Bronchial epithelial cell (primary cell): ENCODE measurements at places on chromosomes 1 and 21.
A peak's percentile ranks its signal among the peaks of the same experiment; 100 is the strongest.

- no peak for DNase-seq
These were observed 101.3 kb upstream of the LYPLAL1 start for GRCh38 chr1:219072329-219072728.

DNA sequence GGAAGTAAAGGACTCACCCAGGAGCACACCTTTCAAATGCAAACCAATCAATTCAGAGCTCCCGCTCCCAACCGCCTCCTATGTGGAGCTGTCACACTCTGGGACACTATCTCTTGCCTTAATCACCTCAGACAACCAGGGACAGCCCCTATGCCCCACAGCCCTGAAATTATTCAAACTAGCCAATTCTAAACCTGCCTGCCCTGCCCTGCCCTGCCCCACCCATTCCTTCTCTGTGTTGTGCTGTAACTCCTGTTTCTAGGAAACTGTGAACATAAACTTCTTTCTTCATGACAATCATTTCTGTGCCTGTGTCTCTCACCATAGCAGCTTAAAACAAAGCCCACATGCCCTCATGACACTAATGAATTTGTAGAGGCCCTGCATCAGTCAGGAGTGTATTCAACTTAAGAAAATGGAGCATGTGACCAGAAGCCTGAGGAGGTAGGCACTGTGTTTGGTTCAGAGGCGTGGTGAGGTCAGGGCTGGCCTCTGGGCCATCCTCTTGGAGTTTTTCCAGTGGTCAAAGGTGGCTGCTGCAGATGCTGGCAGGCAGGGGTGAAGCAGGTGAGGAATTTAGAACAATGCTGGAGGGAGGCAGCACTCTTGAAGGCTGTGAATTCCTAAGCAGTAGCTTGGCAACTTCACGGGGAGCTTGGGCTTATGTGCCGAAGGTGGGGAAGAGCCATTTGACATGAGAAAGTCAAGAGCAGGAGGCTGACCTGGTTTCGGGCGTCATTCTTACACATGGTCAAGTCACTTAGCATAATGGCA, 74.5 kb downstream of the RHOU start:
- no peak for DNase-seq

GRCh38 chr1:3541936-3542335, 69.4 kb downstream of the MEGF6 start:
- DNase-seq = no peak

GRCh38 chr1:101295209-101295608, 58.4 kb downstream of the S1PR1 start:
- DNase-seq = no peak

DNA sequence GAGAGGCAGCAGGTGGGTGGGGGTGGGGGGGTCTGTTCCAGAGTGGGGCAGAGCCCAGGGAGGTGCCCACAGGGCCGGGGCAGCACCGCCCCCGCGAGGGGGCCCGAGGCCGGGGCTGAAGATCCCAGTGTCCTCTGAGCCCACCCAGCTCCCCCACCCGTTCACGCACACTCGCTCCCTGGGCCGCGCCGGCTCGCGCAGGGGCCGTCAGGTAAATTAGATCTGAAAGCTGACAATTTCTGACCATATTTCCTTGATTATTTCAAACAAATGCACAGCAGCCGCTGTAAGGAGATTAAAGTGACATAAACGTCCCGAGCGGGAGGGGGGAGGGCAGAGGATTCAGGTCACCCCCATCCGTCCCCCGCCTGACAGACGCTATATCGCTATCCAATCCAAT, 118.0 kb downstream of the CASZ1 start:
- DNase-seq = no peak

DNA sequence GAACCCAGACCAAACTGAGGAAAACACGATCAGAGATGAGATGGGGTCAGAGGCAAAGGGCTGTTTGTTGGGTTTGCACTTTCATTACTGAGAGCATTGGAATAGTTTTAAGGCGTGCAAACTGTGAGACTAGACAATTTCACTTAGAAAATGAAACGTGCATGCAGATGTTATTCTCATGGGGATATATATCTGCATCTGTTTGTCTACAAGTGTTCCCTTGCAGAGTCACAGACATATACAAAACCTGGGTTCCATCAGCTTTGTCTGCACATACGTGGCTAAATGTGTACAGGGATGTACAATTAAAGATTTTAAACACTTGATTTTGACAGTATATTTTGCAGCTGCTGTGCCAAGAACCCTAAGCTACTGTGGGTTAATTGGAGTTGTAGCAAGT, 355.4 kb downstream of the KIF26B start:
- no peak for DNase-seq

- no peak for DNase-seq
These were observed 115.2 kb downstream of the TGFBR3 start for GRCh38 chr1:91770667-91771268.

- no peak for DNase-seq
These were observed 171.3 kb downstream of the IGSF21 start for GRCh38 chr1:18278946-18279345.

GRCh38 chr1:91603409-91603808, 102.8 kb downstream of the CDC7 start:
- DNase-seq = no peak

- no peak for DNase-seq
These were observed 846 bp downstream of the NSUN4 start for GRCh38 chr1:46341222-46342083.

DNA sequence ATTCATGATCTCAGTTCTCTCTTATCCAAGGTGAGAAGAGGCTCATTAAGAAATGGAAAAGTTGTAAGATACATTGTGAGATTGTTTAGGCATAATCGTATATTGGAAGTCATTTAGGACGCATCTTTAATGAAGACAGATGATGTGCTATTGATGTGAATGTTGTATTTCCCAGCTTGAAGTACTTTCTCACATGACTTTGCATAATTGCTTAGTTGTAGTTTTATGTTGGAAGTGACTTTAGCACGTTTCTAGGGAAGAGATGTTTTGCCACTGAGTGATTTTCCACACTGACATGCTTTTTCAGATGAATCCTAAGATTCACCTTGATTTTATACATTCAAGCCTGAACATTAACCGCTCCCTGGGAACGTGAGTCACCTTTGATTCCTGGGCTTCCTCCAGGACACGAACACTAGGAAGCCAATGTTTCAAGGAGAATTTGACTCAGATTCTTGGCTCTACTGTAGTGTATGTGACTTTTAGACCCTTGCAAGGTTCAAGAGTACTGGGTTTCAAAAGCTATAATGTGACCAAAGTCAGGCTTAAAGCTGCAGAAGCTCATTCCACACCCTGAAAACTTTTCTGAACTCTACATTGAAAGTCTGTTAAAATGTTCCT, 27.9 kb downstream of the ANGEL2 start:
- peak; percentile 65 for DNase-seq

GRCh38 chr1:111756124-111756513, 418 bp downstream of the DDX20 start:
- DNase-seq = no peak

- no peak for DNase-seq
These were observed 7.4 kb upstream of the CTBS start for GRCh38 chr1:84581648-84582047.

- no peak for DNase-seq
These were observed 413 bp downstream of the EFCAB7 start for GRCh38 chr1:63523738-63524137.

GRCh38 chr1:103459346-103459745, 66.2 kb upstream of the RNPC3 start:
- peak; percentile 37 for DNase-seq

GRCh38 chr1:202702088-202702487, 8.2 kb downstream of the SYT2 start:
- DNase-seq = no peak

GRCh38 chr1:167713330-167714081, 8.3 kb upstream of the MPZL1 start:
- DNase-seq = no peak

DNA sequence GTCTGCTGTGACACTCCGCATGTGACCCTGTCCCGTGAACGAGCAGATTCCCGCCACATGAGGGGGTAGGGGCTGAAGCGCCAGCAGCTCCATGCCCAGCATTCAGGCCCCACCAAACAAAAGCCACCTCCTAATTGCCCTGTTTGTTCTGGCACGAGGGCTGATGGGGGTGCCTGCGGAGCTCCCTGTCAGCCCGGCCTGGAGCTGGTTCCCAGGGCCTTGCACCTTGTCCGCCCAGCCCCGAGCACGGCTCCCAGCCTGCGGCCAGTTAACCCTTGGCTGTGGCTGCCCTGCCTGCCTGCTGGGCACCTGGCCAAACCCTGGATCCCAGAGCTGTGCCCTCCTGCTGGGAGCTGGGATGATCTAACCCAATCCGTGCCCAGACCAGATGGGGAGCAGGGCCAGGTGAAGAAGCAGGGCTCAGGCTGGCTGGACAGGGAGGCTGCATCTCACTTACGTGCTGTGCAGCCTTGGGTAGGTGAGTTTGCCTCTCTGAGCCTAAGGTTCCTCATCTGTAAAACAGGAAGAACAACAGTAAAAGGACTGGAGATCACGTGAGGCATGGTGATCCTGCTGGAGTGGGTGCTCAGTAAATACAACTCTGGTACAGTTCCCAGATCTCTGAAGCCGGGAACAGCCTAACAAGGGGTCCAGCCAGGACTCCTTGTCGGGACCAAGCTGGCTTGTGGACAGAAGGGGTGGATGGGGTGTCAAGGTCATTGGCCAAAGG, 110.9 kb upstream of the IFFO2 start:
- DNase-seq = no peak

GRCh38 chr1:29004288-29004687, 89.9 kb downstream of the EPB41 start:
- peak; percentile 5 for DNase-seq

DNA sequence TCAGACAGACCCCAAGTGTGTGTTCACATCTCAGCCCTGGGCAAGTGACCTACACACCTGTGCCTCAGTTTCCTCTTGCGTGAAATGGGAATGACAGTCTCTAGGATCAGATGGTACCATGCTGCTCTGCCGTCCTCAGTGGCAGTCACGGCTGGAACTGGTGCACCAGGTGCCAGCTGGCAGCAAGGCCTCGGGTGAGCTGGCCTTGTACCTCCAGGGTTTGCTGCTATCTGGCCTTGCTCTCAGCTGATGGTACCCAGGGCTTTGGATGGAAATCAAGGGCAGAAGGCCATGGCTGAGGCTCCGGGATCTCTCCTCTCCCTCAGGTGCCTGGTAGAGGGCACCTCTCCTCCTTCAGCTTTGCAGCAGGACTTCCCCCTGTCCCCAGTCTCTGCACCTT, 21.3 kb downstream of the TMEM201 start:
- no peak for DNase-seq

DNA sequence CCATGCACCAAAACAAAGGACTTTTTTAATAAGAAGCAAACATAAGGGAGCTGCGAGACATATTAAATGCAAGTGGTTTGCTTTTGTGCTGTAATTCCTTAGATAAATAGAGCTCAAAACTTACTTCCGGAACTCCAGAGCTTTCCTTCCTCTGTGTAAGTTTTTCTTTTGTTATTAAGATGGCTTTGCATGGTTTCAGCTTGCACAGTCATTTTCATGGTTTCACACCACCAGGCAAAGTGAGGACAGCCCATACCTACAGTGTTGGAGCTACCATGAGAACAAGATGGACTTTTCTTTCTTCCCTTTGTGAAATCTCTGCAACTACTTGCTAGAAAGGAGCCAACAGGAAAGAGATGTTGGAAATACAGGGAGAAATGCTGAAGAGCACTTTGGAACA, 368.0 kb downstream of the SETD4 start:
- no peak for DNase-seq

GRCh38 chr1:59215766-59216291, 81.1 kb upstream of the FGGY start:
- peak; percentile 64 for DNase-seq

GRCh38 chr1:8472668-8473067, 154.8 kb downstream of the SLC45A1 start:
- DNase-seq = no peak

DNA sequence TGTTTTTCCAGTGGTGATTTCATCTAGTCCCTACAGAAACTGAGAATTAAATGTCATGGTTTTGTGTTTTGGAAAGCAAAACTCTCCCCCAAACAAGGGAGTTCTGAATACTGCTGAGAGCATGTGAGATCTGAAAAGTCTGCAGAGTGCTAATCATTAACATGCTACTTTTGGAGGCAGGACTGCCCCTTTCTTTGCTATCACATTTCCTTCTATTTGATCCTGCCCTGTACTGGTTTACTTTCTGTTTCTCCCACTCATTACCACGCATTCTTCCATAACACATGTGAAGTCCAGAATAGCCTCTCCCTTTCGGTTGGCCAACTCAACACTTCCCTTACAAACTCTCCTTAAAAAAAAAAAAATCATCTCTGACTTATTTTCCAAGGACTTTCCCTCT, 63.6 kb downstream of the GADD45A start:
- DNase-seq = peak; percentile 72
